ENCODE measurements at places on chromosomes 6 and 20. TPM values are rescaled to one million over a fixed set of nuclear protein-coding genes. Genes with fewer than 3 reads are reported as not detected.

- H3K36me3 ChIP-seq: no peaks in the 10 kb centered on the region
- no peak overlapping the region for H3K4me3 ChIP-seq
- H3K27ac ChIP-seq: no peak overlapping the region
These were observed 391 bp downstream of the ADGRF1 start for GRCh38 chr6:47041741-47042140.

GRCh38 chr6:133937909-133938308, 15.1 kb upstream of the TBPL1 start:
- H3K4me1 ChIP-seq: no peaks in the 10 kb centered on the region
- no peak for DNase-seq
- H3K27ac ChIP-seq: no peak overlapping the region

- H3K27me3 ChIP-seq: no peaks in the 10 kb centered on the region
- peaks cover 94% of the 10 kb centered on the region for H3K4me1 ChIP-seq
- H3K27ac ChIP-seq: peak overlapping the region; percentile 68
- peak overlapping the region; percentile 25 for H3K4me3 ChIP-seq
- peaks cover 23% of the 10 kb centered on the region for H3K36me3 ChIP-seq
These were observed 24.1 kb downstream of the STK4 start for GRCh38 chr20:44990425-44990824.

DNA sequence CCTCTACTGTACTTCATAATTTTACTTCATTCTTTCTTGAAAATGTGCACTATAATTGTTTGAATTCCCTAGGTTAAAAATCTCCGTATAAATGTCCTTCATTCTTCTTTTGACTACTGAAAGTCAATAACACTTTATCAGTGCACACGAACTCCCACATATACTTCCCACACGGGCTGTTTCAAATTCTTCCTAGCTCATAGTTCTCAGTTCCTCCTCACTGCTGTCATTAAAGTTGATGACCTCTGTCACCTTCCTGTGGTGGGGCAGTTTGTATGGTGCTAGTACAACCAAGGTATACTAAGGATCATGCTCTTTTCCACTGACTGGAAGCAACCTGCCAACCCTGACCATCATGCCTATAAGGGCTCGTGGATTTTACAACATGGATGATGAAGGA, 40.0 kb upstream of the CD2AP start:
- H3K4me1 ChIP-seq: no peaks in the 10 kb centered on the region
- H3K36me3 ChIP-seq: no peaks in the 10 kb centered on the region
- no peaks in the 10 kb centered on the region for H3K27me3 ChIP-seq
- H3K4me3 ChIP-seq: no peak overlapping the region

DNA sequence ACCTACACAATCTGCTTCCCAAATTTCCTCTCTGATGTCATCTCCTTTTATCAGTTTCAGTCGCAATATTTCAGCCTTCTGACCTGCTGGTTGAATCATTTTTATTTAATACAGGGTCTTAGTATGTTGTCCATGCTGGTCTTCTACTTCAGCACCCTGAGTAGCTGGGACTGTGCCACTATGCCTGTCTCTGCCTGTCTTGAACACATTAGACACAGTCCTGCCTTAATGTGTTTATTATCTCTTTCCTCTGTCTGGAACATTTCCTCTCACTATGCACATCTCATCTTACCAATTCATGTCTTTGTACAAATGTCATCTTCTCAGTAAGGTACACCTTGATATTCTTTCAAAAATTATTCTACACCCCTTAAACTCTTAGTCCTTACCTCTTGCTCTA, 106.5 kb downstream of the THEMIS start:
- no peak overlapping the region for H3K27ac ChIP-seq
- H3K4me3 ChIP-seq: no peak overlapping the region

GRCh38 chr6:161228096-161228495, 45.8 kb downstream of the AGPAT4 start:
- no peaks in the 10 kb centered on the region for H3K36me3 ChIP-seq
- H3K27ac ChIP-seq: no peak overlapping the region
- peaks cover 51% of the 10 kb centered on the region for H3K4me1 ChIP-seq
- no peak for DNase-seq
- no peaks in the 10 kb centered on the region for H3K27me3 ChIP-seq

DNA sequence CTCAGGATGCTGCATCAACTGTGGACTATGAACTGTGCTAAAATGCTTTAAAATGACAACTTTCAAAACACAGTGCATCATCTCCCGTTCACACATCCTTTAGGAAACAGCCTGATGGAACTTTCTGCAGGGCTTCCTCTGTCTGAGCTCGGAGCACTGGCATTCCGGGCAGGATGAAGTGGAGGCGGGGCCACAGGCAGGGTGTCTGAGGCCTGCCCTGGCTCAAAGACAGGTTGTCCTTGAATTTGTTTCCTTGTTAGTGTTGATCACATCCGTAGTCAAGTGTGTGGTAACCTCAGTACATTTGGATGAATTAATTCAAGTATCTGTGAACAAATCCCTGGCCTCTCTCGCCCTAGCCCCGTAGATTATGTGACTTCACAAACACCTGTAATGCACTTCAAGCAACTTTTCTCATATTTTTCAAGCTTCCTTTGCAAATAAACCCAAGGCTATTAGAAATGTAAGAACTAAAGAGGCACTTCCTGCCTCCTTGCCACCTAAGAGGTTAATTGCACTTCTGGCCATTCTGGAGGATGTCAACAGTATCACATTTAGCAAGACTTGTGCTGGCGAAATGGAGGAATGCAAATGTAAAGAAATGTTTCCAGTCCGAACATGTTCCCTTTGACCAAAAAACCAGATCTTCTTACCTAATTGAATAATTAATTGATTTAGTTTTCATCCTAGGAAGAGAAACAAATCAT, 3.1 kb downstream of the CD93 start:
- H3K36me3 ChIP-seq: no peaks in the 10 kb centered on the region
- no peak overlapping the region for H3K4me3 ChIP-seq
- DNase-seq: no peak
- H3K27ac ChIP-seq: no peak overlapping the region
- no peaks in the 10 kb centered on the region for H3K27me3 ChIP-seq

DNA sequence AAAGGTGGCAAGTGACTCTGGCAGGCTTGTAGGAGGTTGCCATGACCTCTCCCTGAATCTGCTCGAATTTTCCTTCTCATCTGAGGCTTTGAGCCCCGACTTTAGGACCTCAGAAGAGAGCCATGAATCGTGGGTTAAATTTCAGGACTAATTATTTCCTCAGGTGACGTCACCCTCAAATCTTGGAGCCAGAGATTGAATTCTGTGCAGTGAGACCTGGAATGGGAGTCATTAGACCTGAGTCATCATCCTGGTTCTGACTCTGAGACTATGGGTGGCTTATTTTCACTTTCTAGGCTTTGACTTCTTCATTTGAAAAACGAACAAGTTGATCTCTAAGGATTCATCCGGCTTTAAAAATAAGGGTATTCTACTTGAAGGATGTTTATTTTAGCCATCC, 48.5 kb upstream of the PDYN start:
- H3K27me3 ChIP-seq: no peaks in the 10 kb centered on the region
- no peak overlapping the region for H3K27ac ChIP-seq
- no peaks in the 10 kb centered on the region for H3K4me1 ChIP-seq
- H3K36me3 ChIP-seq: no peaks in the 10 kb centered on the region
- H3K4me3 ChIP-seq: no peak overlapping the region

DNA sequence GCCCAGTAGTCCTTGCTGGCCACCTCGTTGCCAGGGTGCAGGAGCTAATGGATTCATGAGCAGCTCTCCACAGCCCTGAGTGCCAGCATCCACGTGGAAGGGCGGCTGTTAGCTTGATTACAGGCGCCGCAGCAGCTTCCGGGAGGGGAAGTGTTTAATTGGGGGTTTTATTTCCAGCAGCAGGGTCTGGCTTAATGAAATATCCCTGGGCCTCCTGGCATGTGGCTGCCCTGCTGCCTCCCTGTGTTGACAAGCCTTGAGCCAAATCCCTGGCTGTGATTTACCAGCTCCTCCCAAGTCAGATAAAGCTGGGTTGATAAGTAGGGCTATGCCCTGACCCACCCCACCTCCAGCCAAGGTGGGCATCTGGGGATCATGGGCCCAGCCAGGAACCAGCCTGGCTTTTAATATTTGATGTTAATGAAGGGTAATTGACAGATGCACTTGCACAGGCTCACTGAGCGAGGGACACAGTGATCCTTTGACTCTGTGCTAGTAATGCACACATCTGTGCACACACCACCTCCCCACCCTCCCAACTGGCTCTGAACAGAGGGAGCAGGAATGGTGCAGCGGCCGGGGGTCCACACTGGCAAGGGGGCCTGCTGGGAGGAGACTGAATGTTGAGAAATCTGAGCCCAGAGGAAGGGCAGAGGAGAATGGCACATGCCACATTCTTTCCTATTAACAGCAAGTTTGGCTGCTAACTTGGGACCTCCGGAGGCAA, 13.6 kb downstream of the GLP1R start:
- no peaks in the 10 kb centered on the region for H3K27me3 ChIP-seq
- DNase-seq: no peak
- H3K36me3 ChIP-seq: no peaks in the 10 kb centered on the region
- no peaks in the 10 kb centered on the region for H3K4me1 ChIP-seq
- no peak overlapping the region for H3K4me3 ChIP-seq
- no peak overlapping the region for H3K27ac ChIP-seq

DNA sequence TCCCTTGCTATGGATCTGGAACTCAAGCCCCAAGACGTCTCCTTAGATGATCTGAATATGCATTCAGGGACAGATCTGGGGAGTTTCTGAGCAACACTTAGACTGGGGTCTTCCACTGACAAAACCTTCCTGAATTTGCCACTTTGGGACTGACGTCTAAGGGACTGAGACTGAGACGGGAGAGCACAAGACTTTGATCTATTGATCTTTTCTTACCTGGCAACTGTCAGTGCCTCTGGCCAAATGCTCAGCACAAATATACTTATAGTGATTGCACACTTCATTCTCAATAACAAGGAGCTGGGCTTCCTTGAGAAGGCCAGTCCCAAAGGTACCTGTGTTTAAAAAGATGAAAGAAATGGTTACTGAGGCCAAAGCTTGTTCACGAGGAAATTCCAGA, 131.8 kb downstream of the LPA start:
- H3K36me3 ChIP-seq: no peaks in the 10 kb centered on the region
- DNase-seq: no peak
- H3K4me3 ChIP-seq: no peak overlapping the region
- no peak overlapping the region for H3K27ac ChIP-seq

GRCh38 chr6:70336996-70337742, 34.3 kb upstream of the COL9A1 start:
- H3K27ac ChIP-seq: no peak overlapping the region
- no peak overlapping the region for H3K4me3 ChIP-seq
- H3K4me1 ChIP-seq: no peaks in the 10 kb centered on the region

DNA sequence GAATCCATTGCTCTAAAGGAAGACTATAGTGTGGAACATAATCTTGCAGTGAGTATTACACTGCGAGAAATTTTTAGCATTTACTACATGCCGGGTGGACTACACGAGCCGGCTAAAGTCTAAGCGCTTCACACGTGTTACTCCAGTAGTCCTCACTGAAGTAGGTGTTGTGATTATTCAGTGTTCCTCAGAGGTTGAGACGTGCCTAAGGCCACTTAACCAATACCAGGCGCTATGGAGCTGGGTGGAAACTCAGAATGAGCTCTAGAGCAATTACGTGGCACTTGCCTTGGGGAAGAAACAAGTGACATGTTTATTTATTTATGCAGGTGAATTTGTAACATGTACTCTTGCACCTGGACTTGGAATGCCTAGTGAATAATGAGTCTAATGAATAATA, 46.4 kb downstream of the SASH1 start:
- H3K27ac ChIP-seq: no peak overlapping the region
- H3K4me3 ChIP-seq: no peak overlapping the region
- H3K27me3 ChIP-seq: no peaks in the 10 kb centered on the region
- H3K4me1 ChIP-seq: no peaks in the 10 kb centered on the region
- H3K36me3 ChIP-seq: no peaks in the 10 kb centered on the region

DNA sequence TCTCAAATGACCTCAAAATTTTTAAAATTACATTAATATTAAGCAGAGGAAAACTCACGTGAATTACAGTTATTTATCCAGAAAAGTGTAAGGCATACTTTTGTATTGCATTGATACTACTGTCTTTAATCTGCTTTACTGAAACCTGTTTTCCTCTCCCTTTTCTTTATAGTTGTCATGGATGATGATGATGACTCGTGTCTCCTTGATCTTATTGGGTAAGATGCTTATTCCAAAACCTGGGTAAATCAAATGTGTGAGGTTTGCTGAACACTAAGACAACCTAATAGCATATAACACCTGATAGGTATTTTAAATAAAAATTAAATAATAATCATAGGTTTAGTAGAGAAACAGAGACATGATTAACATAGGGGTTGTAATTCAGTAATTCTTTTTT, 40.0 kb downstream of the BICRAL start:
- H3K36me3 ChIP-seq: peaks cover 6% of the 10 kb centered on the region
- DNase-seq: no peak
- H3K27me3 ChIP-seq: no peaks in the 10 kb centered on the region
- H3K4me3 ChIP-seq: no peak overlapping the region
- peaks cover 15% of the 10 kb centered on the region for H3K4me1 ChIP-seq

DNA sequence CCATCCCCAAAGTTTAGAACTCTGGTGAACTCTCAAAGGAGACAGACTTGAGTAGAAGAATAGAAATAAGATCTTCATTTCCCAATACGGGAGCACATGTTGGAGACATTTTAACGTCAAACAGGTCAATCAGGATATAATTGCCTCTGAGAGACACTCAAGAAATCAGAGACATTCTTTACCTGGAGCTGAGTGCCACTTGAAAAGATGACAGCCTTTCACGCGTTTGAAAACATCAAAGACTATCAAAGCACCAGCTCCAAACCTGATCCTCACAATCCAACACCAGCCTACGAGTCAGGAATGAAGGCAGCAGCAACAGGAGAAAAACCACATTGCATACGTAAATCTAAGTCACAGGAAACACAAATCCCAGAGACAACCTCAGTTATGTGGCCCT, 571.5 kb upstream of the CDH4 start:
- no peaks in the 10 kb centered on the region for H3K27me3 ChIP-seq
- no peak overlapping the region for H3K27ac ChIP-seq
- H3K4me1 ChIP-seq: no peaks in the 10 kb centered on the region
- H3K36me3 ChIP-seq: no peaks in the 10 kb centered on the region

GRCh38 chr6:112863753-112864152, 516.6 kb downstream of the RFPL4B start:
- H3K4me3 ChIP-seq: no peak overlapping the region
- H3K4me1 ChIP-seq: no peaks in the 10 kb centered on the region
- H3K27me3 ChIP-seq: no peaks in the 10 kb centered on the region
- no peak for DNase-seq

GRCh38 chr6:24919056-24919892, 16.5 kb downstream of the RIPOR2 start:
- H3K36me3 ChIP-seq: peaks cover 29% of the 10 kb centered on the region
- DNase-seq: no peak
- H3K4me3 ChIP-seq: no peak overlapping the region
- H3K27ac ChIP-seq: peak overlapping the region; percentile 45

- H3K4me1 ChIP-seq: no peaks in the 10 kb centered on the region
- no peaks in the 10 kb centered on the region for H3K27me3 ChIP-seq
- no peak for DNase-seq
These were observed 28.4 kb upstream of the GLP1R start for GRCh38 chr6:39020136-39020535.

- no peak overlapping the region for H3K27ac ChIP-seq
- no peak for DNase-seq
- no peaks in the 10 kb centered on the region for H3K36me3 ChIP-seq
- H3K4me3 ChIP-seq: no peak overlapping the region
- H3K4me1 ChIP-seq: no peaks in the 10 kb centered on the region
These were observed 614.2 kb upstream of the CITED2 start for GRCh38 chr6:139988685-139989084.

GRCh38 chr20:43564993-43565757, 6.3 kb downstream of the SGK2 start:
- DNase-seq: no peak
- H3K4me1 ChIP-seq: no peaks in the 10 kb centered on the region
- no peak overlapping the region for H3K4me3 ChIP-seq
- H3K27ac ChIP-seq: no peak overlapping the region
- H3K36me3 ChIP-seq: no peaks in the 10 kb centered on the region
- no peaks in the 10 kb centered on the region for H3K27me3 ChIP-seq

Gene SYNDIG1
- polyA plus RNA-seq: not detected

Gene NXT1
- 59.9 TPM for polyA plus RNA-seq

Gene MAP7
- 1.5 TPM for polyA plus RNA-seq

Gene ARG1
- 1.0 TPM for polyA plus RNA-seq

Gene SAMD3
- 69.2 TPM for polyA plus RNA-seq

Gene PDE7B
- 0.07 TPM for polyA plus RNA-seq
